GM23248 (cell line): ENCODE measurements at places on chromosomes 7 and 10. TPM values are rescaled to one million over a fixed set of nuclear protein-coding genes. Genes with fewer than 3 reads are reported as not detected.

The SPDYE11 gene
- total RNA-seq, result not detected in 2 replicates

The ANXA8L1 gene
- 2.2 and 6.6 TPM in 2 replicates for total RNA-seq

The TMEM229A gene
- not detected in 2 replicates for total RNA-seq

The UTF1 gene
- not detected in 2 replicates for total RNA-seq

The GSTO2 gene
- total RNA-seq, result 1.1 and 8.7 TPM in 2 replicates

The RBM20 gene
- total RNA-seq, result 0.13 TPM in 1 of 2 replicates, not detected in the other

The CPXM2 gene
- 19.8 and 21.2 TPM in 2 replicates for total RNA-seq

The SFXN2 gene
- total RNA-seq, result 0.51 and 1.1 TPM in 2 replicates

The SPDYE2 gene
- total RNA-seq, result not detected in 2 replicates

The CYP2E1 gene
- 15.4 TPM in 1 of 2 replicates, not detected in the other for total RNA-seq

The GBX1 gene
- total RNA-seq, result not detected in 2 replicates

The TAS2R5 gene
- total RNA-seq, result not detected in 2 replicates

The PCDH15 gene
- not detected in 2 replicates for total RNA-seq

DNA sequence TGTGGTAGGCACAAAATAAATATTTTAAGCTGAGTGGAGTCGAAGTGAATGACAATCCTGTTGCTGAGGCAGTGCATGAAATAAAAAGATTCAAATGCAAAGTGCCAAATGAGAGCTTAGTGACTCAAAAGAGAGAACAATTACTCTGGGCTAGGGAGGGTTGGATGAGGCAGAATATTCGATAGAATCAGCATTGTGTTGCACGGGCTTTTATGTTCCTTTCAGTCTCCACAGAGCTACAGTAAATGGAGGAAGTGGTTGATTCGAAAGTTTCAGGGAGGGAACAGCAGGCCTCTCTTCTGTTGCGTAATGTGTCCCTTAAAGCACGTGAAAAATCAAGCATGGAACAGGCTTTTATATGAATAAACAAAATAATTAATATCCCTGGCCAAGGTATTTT is 599.3 kb upstream of the CELF2 start:
- no peak overlapping the region for H3K27ac ChIP-seq
- H3K4me1 ChIP-seq, result no peaks in the 10 kb centered on the region
- no peaks in the 10 kb centered on the region for H3K27me3 ChIP-seq
- no peak for DNase-seq

DNA sequence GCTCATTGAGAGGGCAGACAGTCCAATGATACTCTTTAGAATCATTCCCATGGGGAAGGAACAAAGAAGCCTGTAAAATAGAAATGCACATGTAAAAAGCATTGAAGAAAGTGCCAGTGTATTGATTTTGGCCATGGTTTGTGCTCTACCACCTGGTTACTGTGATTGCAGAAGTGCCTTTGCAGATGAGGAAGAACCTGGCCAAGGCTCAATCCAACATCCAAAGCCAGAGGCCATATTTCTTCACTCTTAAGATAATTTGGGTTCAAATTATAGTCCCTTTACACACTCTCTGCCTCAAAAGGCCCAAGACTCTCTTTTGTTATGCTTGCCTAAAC is 122.1 kb downstream of the EGFR start:
- peaks cover 21% of the 10 kb centered on the region for H3K36me3 ChIP-seq
- no peaks in the 10 kb centered on the region for H3K27me3 ChIP-seq
- H3K4me1 ChIP-seq, result peaks cover 17% of the 10 kb centered on the region

- H3K36me3 ChIP-seq, result no peaks in the 10 kb centered on the region
- no peak overlapping the region for H3K27ac ChIP-seq
- H3K4me1 ChIP-seq, result peaks cover 12% of the 10 kb centered on the region; the same call in 1 of the 2 replicates
- H3K27me3 ChIP-seq, result no peaks in the 10 kb centered on the region
- peak; percentile 47 for DNase-seq
These were observed 368.4 kb upstream of the ZMIZ1 start for GRCh38 chr10:78700413-78700812.

- peaks cover 28% of the 10 kb centered on the region for H3K27me3 ChIP-seq
- peaks cover 10% of the 10 kb centered on the region for H3K4me1 ChIP-seq
- no peak overlapping the region for H3K4me3 ChIP-seq
These were observed 902 bp upstream of the NFE2L3 start for GRCh38 chr7:26151096-26151495.

- no peak overlapping the region for H3K27ac ChIP-seq
- DNase-seq, result no peak
- H3K4me1 ChIP-seq, result no peaks in the 10 kb centered on the region
- H3K36me3 ChIP-seq, result no peaks in the 10 kb centered on the region
- H3K4me3 ChIP-seq, result no peak overlapping the region
These were observed 95.5 kb downstream of the OTUD1 start for GRCh38 chr10:23534326-23534725.

- H3K4me3 ChIP-seq, result no peak overlapping the region
- H3K27me3 ChIP-seq, result no peaks in the 10 kb centered on the region
- H3K36me3 ChIP-seq, result no peaks in the 10 kb centered on the region; the same call in 1 of the 2 replicates
- no peaks in the 10 kb centered on the region for H3K4me1 ChIP-seq
These were observed 9.7 kb downstream of the SFRP5 start for GRCh38 chr10:97762056-97762455.

DNA sequence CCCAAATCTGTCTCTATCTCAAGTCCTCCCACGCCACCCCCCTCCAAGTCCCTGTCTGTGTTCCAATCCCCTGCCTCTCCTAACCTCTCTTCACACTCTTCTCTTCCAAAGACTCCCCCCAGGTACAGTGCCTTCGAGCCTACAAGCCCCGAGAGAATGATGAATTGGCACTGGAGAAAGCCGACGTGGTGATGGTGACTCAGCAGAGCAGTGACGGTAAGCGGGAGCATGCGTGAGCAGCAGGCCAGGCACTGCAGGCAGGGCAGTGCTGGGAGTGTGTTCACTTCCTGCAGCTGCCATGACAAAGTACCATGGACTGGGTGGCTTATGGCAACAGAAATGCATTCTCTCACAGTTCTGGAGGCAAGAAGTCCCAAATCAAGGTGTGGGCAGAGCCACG is 23.4 kb downstream of the ARHGEF5 start:
- no peaks in the 10 kb centered on the region for H3K36me3 ChIP-seq
- H3K27ac ChIP-seq, result no peak overlapping the region
- no peaks in the 10 kb centered on the region for H3K27me3 ChIP-seq
- no peak overlapping the region for H3K4me3 ChIP-seq

GRCh38 chr7:134891262-134891695 is 95.0 kb upstream of the AGBL3 start:
- peak; percentile 93 for DNase-seq
- peak overlapping the region; percentile 70 for H3K4me3 ChIP-seq
- H3K27me3 ChIP-seq, result no peaks in the 10 kb centered on the region
- peaks cover 15% of the 10 kb centered on the region; the same call in 1 of the 2 replicates for H3K36me3 ChIP-seq
- H3K27ac ChIP-seq, result peak overlapping the region; percentile 75

GRCh38 chr7:29622335-29623265 is 59.0 kb downstream of the PRR15 start:
- no peaks in the 10 kb centered on the region for H3K27me3 ChIP-seq
- DNase-seq, result peak; percentile 98
- H3K36me3 ChIP-seq, result no peaks in the 10 kb centered on the region
- peak overlapping the region; percentile 57 for H3K27ac ChIP-seq

- peak; percentile 66 for DNase-seq
- H3K4me1 ChIP-seq, result peaks cover 23% of the 10 kb centered on the region
- H3K36me3 ChIP-seq, result no peaks in the 10 kb centered on the region
- peak overlapping the region; percentile 98 for H3K4me3 ChIP-seq
These were observed 1.9 kb downstream of the ARID5B start for GRCh38 chr10:61903221-61903927.

DNA sequence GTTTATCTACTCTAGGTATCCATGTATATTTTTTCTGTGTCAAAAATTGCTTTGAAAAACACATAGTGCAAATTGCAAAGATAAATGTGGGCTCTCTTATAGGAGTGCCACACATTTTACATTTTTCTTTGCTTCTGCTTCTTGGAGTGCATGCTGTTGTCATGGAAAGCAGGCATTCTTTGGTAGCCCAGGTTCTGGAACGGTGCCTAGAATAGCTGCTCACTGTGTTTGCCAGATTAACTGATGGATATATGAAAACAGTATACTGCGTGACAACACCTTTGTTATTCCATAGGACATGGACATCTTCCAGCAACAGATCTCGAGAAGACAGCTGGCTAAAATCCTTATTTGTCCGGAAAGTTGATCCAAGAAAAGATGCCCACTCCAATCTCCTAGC is 13.4 kb downstream of the NIPSNAP2 start:
- H3K36me3 ChIP-seq, result peaks cover 37% of the 10 kb centered on the region
- H3K27me3 ChIP-seq, result no peaks in the 10 kb centered on the region
- H3K27ac ChIP-seq, result no peak overlapping the region
- peak; percentile 48 for DNase-seq

GRCh38 chr10:58373442-58373827 is 11.8 kb upstream of the TFAM start:
- no peaks in the 10 kb centered on the region for H3K27me3 ChIP-seq
- DNase-seq, result peak; percentile 17
- no peak overlapping the region for H3K27ac ChIP-seq

GRCh38 chr7:124369310-124369709 is 336.4 kb upstream of the TMEM229A start:
- no peaks in the 10 kb centered on the region for H3K4me1 ChIP-seq
- H3K27me3 ChIP-seq, result no peaks in the 10 kb centered on the region
- H3K27ac ChIP-seq, result no peak overlapping the region
- H3K36me3 ChIP-seq, result no peaks in the 10 kb centered on the region
- no peak for DNase-seq

GRCh38 chr10:11870461-11870780 is 47.3 kb downstream of the PROSER2 start:
- H3K27me3 ChIP-seq, result 0 out of 2 replicates have a peak, but pooled peaks cover 5% of the 10 kb centered on the region
- H3K4me1 ChIP-seq, result peaks cover 1% of the 10 kb centered on the region
- no peak for DNase-seq

GRCh38 chr10:102918817-102919245 is 737 bp downstream of the CNNM2 start:
- no peaks in the 10 kb centered on the region for H3K36me3 ChIP-seq
- DNase-seq, result peak; percentile 54
- H3K4me3 ChIP-seq, result peak overlapping the region; percentile 87
